ENCODE measurements at places on chromosomes 5 and 9.

- DNase-seq = no peak
Measured at GRCh38 chr9:5819174-5819573, 13.7 kb downstream of the ERMP1 start.

GRCh38 chr9:87642330-87643106 lies 83.4 kb upstream of the CTSL start:
- DNase-seq = no peak

- no peak for DNase-seq
Measured at GRCh38 chr9:78296201-78296892, 578 bp upstream of the PSAT1 start.

DNA sequence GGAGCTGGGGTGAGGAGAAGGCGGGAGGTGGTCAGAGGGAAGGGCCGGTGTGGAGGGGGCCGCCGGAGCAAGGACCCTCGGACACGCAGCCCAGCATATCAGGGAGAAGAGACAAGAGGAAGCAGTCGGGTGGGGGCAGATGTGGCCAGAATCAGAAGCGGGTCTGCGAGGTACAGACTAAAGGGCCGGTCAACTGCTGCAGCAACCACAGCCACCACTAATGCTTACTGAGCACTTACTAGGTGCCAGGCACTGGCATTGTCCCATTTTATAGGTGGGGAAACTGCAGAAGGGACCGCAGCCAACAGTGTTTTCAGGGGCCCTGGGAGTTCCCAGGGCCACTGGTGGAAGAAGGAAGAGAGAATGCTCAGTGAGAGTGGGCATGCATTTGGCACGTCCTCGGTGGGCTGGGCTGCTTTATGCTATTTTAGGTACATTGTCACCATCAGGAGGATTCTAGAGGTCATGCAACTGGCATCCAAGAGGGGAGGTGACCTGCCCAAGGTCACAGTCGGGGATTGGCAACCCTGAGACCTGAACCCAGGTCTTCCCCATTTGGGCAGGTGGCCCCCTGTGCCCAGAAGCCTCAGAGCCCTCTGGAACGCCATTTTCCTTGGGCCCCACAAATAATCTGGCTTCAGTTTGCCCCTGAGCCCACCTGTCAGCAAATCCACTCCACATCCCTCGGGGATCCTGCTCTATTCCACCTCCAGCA lies 53.4 kb downstream of the DUSP1 start:
- DNase-seq = no peak

- DNase-seq = no peak
Measured at GRCh38 chr5:54673523-54674225, 156.1 kb downstream of the SNX18 start.

- DNase-seq = no peak
Measured at GRCh38 chr5:126745259-126745992, 31.5 kb upstream of the LMNB1 start.

DNA sequence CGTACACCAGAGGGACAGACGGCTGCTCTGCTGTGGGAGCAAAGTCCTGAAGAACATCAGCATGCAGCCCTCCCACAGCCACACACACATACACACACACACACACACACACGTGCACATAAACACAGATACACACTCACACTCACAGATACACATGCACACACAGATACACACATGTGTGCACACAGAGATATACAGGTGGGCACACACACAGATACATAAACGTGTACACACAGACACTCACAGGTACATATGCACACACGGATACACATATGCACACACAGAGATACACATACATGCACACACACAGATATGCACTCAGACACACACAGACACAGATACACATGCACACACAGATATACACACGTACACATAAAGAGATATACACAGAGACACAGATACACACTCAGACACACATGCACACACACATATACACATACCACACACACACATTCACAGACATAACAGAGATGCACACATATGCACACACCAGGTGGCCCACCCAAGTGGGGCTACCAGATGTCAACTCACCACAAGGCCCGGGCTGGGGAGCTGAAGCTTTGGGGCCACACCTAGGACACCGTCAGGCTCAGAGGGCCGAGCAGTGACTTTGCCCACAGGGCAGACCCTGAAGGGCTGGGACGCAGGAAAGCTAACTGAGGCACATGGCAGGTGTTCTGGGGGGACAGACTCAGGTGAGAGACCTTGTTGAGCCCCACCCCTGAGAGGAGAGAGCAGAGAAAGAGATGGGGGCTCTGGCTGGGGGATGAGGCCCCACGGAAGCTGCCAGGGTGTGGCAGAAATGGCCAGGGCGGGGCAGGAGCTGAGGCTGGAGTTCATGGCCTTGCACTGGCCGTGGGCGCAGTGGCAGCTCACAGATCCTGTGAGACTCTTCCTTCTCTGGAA lies 148.6 kb upstream of the PPP1R26 start:
- DNase-seq = no peak

DNA sequence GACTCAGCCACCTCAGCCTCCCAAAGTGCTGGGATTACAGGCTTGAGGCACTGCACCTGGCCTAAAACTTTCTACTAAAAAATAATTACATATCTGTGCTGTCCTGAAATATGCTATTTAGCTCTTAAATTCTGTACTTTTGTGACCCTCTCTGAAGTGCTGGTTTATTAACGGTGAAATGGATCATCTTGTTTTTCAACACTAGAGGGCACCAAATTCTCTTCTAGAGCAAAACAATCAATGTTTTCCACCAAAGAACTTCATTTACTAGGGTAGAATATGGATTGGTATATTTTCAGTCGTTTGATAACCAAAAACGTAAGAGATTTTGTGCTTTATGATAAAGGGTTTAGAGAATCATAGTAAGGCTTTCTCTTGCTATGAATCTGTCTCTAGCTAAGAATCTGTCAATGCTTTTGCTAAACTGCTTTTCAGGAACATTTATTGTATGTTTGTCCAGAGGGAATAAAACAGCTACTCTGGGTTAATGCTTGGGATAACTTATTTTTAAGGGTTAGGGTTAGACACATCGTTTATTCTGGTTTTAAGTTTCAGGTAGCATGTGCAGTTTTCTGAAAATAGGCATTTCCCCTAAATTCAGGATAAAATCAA lies 63.6 kb downstream of the RNF180 start:
- no peak for DNase-seq

DNA sequence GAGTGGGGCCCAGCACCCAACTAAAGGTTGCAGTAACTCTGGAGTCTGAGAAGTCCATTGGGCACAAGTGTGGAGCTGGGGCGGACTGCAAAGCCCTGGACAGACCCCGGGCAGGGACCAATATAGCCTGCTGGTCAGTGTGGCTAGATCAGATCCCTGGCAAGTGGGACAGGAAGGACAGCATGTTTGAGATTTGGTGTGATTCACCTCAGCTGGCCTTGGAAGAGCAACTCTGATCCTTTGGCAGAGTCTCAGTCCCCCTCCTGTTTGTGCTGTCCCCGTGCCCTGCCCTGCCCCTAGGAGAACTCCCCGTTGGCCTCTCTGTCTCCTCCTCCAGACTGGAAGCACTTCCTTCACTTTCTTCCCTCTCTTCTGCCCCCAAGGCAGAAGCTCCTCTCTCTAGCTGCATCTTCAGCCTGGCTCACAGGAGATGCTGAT lies 255.3 kb downstream of the FSTL4 start:
- DNase-seq = no peak

- no peak for DNase-seq
Measured at GRCh38 chr9:131379056-131379455, 14.8 kb upstream of the PRRC2B start.

GRCh38 chr5:378976-379742 lies 57.6 kb downstream of the AHRR start:
- DNase-seq = no peak

DNA sequence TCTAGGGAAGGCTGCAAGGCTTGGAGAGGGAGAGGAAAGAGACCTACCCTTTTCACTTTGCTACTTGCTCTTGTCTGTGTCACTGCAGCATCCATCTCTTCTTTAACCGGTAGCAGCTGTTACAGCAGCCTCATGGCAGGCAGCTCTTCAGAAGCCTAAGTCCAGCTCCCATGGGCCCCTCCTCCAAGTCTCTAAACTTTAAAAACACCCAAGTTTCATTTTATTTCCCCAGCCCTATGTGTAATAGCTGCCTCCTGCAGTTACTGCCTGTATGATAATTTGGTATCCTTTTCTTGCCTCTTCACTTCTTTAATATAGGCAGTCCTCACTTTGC lies 313.1 kb upstream of the PIK3R1 start:
- DNase-seq = no peak

GRCh38 chr9:124969401-124969800 lies 28.5 kb upstream of the GOLGA1 start:
- no peak for DNase-seq

DNA sequence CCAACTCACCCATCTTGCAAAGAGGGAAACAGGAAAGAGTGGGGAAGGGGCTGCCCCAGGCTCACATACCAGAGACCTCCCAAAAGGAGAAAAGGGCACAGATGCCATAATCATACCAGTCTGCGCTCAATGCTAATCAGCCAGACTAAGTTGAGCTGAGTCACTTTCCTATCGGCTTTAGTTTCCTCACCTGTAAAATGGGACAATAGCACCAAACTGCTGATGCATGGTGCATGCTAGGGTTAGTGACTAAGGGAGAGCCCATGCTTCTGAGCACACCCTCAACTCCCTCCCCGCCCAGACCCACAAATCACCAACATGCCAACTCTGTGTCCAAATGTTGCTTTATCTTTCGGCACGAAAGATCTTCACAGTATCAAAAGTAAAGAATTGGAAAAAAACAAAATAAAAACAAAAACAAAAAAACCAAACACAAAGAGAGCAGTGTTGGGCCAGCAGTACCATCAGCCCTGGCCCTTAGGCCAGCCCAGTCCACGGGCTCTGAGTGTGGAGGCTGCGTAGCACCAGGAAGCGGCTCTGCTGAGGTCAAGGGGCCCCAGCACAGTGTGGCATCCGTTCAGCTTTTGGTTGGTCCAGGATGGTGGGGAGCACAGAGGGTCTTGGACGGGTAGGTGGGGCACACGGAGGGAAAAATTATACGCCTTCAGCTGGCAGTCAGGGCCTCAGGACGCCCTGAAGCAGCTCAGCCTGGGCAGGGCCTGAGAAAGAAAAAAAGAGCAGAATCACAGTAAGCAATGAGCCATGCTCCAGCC lies 2.9 kb upstream of the DDX41 start:
- no peak for DNase-seq

DNA sequence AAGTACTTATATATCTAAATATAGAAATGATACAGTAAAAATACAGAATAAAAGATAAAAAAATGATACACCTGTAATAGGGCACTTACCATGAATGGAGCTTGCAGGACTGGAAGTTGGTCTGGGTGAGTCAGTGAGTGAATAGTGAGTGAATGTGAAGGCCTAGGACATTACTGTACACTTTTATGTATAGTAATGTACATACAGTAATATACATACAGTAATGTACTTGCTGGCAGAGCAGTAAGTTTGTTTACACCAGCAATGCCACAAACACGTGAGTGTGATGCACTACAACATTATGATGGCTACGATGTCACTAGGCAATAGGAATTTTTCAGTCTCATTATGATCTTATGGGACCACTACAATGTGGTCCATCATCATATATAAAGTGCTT lies 34.2 kb downstream of the SUSD1 start:
- no peak for DNase-seq

DNA sequence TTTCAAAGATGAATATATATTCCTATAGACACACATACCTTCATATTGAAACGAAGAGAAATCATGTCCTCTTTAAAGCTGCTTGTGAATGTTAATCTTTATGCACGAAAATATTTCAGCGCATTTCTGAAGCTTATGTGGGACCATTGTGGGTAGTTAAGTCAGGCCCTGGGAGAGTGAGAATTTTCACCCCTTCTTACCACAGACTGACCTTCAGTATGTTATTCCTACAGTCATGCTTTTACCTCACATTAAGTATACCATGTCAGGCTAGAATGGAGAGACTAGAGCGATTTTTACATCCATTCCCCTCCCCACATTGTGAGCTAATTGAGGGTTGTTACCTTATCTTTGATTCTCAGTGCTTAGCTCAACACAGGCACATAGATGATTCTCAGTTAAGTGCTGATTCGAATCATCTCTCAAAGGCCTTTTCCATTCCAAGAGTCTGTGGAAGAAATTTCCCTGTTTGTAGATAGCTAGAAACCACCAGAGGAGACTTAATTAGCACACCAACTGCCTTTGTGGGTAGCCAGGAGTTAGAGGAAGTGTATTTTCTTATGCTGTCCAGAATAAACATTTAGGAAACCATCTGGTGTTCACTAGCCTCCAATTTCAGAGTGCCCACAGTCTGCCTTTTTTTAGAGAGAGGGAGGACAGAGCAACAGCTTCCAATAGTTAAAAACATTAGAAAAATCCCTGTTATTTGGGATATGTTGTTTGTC lies 110.5 kb downstream of the MEGF10 start:
- no peak for DNase-seq

DNA sequence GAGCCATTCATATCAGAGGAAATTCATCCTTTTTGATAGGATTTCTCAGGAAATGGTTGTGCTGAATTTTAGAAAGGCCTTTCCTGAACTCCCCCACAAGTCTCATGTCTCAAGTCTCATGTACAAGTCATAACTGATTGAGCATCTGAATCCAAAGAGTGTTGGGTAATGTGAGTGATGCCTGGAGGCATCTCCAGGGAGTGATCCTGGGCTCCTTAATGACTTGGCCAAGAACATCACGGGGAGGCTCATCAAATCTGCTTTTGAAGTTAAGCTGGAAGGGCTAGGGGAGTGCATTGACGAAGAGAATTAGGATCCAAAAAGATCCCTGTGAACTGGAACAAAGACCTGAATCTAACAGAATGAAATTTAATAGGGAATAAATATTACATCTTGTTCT lies 79.2 kb downstream of the MAST4 start:
- no peak for DNase-seq

DNA sequence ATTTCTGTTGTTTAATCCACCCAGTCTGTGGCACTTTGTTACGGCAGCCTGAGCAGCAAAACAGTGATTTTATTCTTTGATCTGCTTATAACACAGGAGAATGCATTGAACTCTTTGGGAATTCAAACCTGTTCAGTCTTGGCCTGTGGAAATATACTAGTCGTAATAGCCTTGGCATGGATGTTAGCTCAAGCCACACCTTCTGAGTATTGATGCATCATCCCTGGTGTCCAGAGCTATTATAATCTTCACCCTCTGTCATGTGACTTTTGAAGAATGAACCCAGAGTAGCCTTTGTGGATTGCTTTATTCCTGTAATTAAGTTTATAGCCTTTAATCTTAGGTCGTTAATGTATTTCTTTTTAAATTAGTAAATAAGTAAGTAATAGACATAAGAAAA lies 50.8 kb upstream of the TEX48 start:
- no peak for DNase-seq

- no peak for DNase-seq
Measured at GRCh38 chr9:36436909-36437308, 36.8 kb upstream of the RNF38 start.

GRCh38 chr5:113678924-113679575 lies 165.6 kb downstream of the YTHDC2 start:
- peak; percentile 46 for DNase-seq
